Iris pigment epithelial cell (primary cell): ENCODE measurements at places on chromosomes 5 and 9.

DNA sequence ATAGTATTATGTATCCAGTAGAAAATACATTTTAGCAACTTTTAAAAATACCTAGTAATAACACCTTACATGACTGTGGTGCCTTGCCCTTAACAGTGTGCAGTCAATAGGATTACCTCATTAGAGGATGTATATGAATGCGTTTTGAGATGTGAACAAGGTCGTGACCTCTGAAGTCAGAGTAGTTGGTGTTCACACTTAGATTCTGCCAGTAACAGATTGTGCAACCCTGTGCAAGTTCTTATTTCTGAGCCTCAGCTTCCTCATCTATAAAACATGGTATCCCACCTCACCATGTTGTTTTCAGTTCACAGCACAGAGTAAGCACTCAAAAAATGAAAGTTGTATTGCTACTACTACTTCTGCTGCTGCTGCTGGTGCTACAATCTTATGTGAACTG lies 347.3 kb downstream of the KDM4C start:
- DNase-seq: peak; percentile 34

DNA sequence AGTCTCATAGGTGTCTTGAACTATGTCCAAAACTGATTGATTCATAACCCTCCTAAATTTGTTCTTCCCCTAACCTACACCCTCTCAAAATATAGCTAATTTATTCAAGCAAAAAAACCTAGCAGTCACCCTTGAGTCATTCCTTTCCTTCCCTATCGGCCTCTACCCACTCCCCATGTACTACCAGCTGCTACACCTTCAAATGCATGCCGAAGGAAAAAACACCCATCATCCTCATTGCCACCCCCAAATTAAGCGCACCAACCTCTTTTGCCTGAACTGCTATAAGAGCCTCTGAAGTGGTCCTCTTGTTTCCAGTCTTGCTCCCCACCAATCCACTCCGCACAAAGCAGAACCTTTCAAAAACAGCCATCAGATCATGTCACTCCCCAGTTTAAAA lies 12.6 kb downstream of the LIFR start:
- DNase-seq: no peak

GRCh38 chr9:15294604-15295003 lies 12.4 kb downstream of the TTC39B start:
- no peak for DNase-seq

- peak; percentile 91 for DNase-seq
Observed at GRCh38 chr5:100505984-100506670, 29.0 kb upstream of the FAM174A start.

DNA sequence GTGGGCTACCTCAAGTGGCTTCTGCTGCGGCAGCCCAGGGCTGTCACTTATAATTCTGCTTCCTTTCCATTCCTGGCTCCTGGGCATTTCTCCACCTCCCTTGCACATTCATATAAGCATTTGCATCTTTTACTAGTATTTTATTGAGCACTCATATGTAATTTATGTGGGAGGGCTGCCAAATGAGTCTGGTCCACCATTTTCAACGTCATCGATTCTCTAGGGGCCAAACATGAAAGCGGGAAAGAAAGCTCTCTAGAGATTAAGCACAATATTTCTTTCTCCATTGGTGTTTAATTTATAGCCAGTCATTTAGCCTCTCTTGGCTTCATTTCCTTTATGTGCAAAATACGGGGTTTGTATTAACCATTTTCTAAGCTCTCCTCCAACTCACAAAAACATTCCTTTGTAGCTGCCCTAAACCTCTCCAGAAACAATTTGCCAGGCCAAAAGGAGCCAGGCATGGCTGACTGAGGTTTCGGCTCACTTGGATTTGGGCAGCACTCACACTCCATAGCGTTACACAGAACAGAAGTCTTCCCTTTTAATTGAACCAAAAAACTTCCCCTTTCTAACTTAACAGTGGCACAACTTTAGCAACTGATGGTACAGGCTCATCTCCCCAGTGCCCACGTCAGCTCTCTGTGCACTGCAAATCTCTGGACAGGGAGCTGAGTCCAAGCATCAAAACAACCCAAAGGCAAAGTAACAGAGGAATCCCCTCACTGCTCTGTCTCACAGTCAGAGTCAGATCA lies 183.5 kb downstream of the ROR2 start:
- no peak for DNase-seq
